ENCODE measurements at places on chromosomes 7 and 10.
A peak's percentile ranks its signal among the peaks of the same experiment; 100 is the strongest.

- DNase-seq: peak; percentile 72
Observed at GRCh38 chr7:107167483-107168232, 1.1 kb upstream of the HBP1 start.

GRCh38 chr7:111839261-111839660 is 277.0 kb upstream of the IMMP2L start:
- no peak for DNase-seq

- DNase-seq: no peak
Observed at GRCh38 chr10:101595591-101596433, 7.7 kb downstream of the DPCD start.

DNA sequence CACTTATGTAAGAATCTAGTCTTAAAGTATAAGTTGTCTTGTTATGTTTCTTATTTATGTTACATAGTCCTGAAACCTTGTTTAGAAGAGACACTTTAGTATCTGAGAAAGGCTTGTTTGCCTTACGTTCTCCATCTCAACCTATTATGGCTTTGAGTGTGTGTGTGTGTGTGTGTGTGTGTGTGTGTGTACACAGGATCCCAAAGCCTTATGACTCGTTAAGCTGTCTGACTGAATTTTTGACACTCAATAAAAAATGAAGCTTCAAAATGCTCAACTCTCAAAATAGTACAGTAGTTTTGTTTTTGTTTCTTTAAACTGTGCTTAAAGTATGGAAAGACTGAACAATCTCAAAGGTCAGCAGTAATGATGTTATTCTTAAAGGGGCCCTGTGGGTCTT is 18.0 kb downstream of the CALU start:
- no peak for DNase-seq

DNA sequence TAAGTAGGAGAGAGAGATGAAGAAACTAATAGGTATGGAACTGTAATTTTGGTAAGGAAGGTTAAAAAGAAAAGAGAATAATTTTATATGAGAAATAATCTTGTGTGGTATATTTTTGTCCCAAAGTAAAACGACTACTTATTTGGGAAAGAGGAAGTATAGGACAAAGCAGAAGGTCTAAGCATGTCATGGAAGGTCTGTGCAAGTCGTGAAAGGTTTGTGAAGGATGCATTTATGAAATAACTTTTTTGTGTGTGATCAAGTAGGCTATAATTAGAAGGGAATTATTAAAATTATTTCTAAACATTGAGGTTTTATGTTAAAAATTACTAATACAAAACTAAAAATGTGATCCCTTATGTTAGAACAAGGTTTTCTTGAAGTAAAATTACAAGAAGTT is 63.3 kb downstream of the ZNF783 start:
- no peak for DNase-seq

GRCh38 chr7:1160670-1161021 is 650 bp upstream of the ZFAND2A start:
- no peak for DNase-seq

DNA sequence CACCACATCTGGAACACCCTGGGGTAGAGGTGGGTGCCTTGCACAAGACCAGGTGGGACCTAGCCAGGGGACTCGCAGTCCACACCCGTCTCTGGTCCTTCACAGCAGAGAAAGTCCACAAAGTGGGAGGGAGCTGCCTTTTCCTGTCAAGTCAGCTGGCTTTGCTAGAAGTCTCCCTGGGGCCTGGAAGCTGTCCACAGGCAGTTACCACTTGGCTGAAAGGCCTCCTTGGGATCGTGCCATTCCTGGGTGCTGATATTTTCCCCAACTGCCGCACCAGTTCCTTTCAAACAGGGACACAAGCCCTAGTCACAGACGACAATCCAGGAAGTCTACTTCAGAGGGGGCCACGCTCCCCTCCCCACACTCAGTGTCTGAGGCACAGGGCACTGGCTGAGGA is 75.4 kb downstream of the AFAP1L2 start:
- no peak for DNase-seq

- DNase-seq: no peak
Observed at GRCh38 chr10:116146372-116147140, 126.5 kb downstream of the GFRA1 start.

- no peak for DNase-seq
Observed at GRCh38 chr7:101996876-101997275, 179.4 kb downstream of the CUX1 start.

DNA sequence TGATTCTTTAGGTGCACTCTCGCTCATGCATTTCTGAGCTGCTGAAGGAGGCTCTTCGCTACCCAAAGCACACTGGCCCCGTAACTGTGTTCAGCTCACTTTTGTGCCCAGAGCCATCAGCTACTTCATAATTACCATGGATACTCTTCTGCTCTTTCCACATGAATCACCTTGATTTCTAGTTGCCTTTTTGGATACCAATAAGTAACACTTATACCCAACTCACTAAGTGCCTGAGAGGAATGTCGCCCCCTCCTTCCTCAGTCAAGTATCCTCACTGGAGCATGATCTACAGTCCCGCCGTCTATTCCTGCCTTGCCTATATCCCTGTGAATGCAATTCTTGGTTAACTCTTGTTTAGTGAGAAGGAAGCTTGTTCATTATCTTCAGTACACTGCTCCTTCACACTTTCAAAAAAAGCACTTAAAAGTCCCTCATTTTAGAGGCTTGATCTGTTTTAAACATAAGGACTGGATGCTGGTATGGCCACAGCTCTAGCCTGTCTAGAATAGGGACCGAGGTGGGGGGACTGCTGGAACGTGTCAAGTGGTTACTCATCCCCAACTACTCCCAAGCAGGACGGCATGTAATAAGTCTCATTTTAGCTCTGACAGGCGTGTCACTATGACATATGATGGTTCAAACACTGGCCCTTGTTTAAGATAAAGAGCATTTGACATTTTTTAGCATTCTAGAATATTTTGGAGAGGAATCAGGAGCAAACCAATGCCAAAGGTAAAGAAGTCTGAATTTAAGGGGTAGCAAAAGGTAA is 23.7 kb downstream of the SVIL start:
- DNase-seq: no peak

- DNase-seq: no peak
Observed at GRCh38 chr7:3968234-3968633, 667.2 kb downstream of the SDK1 start.

GRCh38 chr7:133723044-133723443 is 404.1 kb upstream of the LRGUK start:
- no peak for DNase-seq

DNA sequence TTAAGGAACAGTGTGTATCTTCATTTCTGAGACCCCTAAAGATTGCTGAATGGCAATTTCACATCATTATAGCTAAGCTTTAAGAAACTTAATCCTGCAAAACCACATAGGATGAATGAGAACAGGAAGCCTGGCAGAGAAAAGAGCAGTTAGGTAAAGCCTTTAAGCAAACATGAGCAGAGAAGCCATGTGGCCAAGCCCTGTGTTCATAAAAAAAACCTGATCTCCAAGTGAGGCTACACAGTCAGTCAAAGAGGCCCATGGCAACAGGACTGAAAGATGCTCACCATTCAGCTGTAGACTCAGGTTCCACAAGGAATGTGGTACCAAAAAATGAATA is 9.3 kb downstream of the LIPA start:
- DNase-seq: no peak

GRCh38 chr7:40918701-40919271 is 784.0 kb downstream of the SUGCT start:
- no peak for DNase-seq

GRCh38 chr10:102102421-102102820 is 17.7 kb downstream of the LDB1 start:
- DNase-seq: no peak

- no peak for DNase-seq
Observed at GRCh38 chr7:151242159-151243044, 6.1 kb downstream of the SMARCD3 start.

GRCh38 chr10:96044736-96045135 is 1.4 kb downstream of the CCNJ start:
- peak; percentile 6 for DNase-seq

- no peak for DNase-seq
Observed at GRCh38 chr7:108406222-108406890, 49.9 kb downstream of the NRCAM start.

DNA sequence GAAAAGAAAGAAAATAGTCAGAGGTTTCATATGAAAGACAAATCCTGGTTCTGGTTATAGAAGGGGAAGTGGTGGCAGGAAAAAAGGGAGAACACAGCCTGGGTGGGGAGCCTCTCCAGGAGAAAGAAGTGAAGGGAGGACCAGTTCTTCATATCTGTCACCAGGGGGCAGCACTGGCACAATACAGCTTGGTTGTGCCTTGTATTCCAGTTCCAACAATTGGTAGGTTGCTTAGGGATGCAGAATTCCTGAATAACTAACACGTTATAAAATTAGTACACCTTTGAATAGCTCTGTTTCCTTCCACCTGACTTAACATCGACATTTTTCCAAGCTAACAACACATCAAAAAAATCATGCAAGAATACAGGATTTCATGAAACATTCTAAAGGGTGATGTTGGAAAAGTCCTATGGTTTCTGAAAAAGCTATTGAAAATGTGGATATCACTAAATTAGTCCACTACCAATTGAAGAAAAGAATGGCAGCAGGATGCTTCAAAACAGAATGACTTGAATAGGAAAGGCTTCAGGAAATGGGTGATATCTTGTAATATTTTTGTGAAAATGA is 52.9 kb downstream of the CYP26A1 start:
- no peak for DNase-seq

GRCh38 chr10:119750391-119751230 is 24.8 kb downstream of the INPP5F start:
- DNase-seq: peak; percentile 69

DNA sequence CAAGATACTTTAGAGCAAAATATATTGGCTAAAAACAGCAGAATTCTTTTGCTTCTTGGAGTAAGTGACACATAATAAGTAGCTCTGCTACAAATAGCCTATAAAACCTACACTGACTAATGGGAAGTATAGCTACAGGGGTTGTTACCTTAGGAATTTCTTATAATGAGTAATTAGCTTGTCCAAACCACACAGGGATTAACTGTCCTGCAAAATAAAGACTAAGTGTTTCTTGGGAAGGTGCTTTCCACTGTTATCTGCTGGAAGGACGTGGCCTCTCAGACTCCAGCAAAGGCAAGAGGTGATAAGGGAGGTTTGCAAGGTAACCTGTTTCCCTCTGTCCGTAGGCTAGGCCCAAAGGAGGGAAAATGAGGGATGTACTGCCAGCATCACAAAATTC is 302.4 kb downstream of the DOCK4 start:
- no peak for DNase-seq

GRCh38 chr10:22620140-22620857 is 94.1 kb downstream of the PIP4K2A start:
- DNase-seq: no peak

DNA sequence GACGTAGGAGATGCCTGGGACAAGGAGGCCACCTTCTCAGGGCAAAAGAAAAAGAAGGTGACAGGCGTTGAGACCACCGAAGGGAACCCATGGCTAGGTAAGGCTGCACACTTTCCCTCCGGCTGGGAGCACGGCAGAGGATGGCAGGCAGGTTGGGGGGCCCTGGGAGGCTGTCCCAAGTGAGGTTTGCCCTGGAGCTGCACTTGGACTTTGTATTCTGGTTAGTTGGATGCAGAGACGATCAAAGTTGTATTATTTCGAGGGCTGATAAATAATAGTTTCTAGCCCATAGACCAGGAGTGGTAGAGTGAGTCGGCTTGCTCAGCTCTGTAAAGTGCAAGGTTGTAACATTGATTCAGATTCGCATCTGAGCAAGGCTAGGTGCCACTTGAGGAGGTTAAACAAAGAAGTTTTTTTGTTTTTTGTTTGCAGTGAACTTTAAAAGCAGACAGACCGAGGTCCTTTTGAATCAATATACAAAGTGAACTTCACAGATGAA is 608 bp downstream of the ENTPD7 start:
- DNase-seq: no peak

DNA sequence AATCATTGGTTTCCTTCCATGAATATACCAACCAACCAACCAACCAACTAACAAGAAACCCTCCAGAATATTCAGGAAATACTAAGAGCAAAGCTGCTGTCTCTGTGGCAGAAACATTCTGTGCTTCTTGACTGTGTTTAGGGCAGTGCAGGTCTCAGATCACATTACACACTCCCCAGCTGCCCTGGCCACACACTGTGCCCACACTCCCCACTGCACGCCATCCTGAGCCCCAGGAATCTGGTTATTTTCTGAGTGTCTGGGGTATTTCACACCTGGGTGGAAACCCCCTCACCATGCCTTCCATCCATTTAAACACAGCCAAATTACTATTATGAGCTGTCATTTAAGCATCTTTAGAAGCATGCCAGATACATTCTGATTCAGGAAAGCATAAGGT is 183.7 kb upstream of the ANK3 start:
- DNase-seq: no peak

GRCh38 chr10:33476757-33477273 is 142.3 kb upstream of the NRP1 start:
- no peak for DNase-seq

- DNase-seq: no peak
Observed at GRCh38 chr10:3896161-3896560, 111.2 kb upstream of the KLF6 start.

DNA sequence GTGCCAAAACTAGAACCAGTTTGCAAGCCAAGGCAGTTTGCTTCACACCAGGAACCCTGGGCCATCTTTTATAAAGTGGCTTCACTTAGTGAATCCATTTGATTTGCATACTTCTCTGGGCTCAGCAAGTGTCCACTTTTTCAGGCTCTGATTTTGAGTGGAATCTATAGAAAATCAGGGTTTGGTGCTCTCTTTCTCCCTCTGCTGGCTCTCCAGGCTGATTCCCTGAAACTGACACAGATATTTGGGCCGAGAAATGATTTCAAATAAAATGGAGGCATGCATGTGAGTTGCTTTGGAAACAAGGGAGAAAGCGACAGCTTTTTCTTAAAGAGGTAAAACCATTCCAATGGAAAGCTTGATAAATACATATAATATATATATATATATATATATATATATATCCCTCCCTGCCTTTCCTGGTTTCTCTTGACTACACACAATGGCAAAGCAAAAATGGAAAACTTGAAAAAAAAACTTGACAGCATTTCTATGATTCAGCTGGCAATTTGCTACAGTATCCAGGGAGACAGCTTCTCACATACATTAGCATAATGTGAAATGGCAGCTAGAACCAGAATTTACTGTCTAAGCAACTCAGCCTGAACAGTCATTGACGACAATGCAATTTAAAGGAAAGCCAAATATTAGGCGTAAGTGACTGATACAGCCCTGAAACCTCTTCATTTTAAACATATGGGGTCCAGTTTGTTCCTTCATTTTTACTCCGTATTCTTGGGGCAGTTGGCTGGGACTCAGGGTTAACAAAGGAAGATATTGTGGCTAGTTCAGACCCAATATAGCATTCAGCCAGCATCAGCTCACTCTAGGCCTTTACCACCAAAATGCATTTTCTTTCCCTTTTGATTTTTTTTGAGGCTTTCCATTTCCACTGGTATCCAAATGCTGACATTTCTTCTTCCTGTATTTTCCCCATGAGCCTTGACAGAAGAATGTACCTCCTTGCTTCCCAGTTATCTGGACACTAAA is 188.5 kb downstream of the TMEM178B start:
- DNase-seq: no peak

- DNase-seq: no peak
Observed at GRCh38 chr10:86251426-86251825, 115.2 kb downstream of the GRID1 start.

GRCh38 chr10:29386342-29386999 is 97.6 kb downstream of the LYZL1 start:
- DNase-seq: no peak

- no peak for DNase-seq
Observed at GRCh38 chr7:99551334-99551733, 580 bp downstream of the FAM200A start.

GRCh38 chr10:86878983-86879713 is 78.3 kb downstream of the MMRN2 start:
- no peak for DNase-seq

Measured in CD4-positive, alpha-beta T cell treated with Interferon alpha-2 for 1 hour (primary cell).